ENCODE measurements at places on chromosomes 1 and 21.

- no peak for DNase-seq
These were observed 71.0 kb downstream of the SLC35F3 start for GRCh38 chr1:233975486-233975885.

- DNase-seq: no peak
These were observed 49.8 kb downstream of the GREM2 start for GRCh38 chr1:240562111-240562590.

DNA sequence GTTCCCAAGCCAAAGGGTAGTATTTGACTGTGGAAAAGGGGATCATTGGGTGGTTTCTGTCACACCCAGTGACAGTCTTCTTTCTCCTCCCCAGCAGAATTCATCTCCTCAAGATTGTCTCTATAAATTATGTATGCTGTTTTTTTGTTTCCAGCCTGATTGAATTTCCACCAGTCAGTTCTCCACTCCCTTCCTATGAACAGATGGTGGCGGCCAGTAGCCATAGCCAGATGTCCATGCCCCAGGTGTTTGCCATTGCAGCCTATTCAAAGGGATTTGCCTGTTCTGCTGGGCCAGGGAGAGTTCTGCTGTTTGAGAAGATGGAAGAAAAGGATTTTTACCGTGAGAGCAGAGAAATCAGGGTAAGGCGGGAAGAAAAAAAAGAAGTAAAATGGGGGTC, 12.9 kb downstream of the CFAP57 start:
- DNase-seq: no peak

DNA sequence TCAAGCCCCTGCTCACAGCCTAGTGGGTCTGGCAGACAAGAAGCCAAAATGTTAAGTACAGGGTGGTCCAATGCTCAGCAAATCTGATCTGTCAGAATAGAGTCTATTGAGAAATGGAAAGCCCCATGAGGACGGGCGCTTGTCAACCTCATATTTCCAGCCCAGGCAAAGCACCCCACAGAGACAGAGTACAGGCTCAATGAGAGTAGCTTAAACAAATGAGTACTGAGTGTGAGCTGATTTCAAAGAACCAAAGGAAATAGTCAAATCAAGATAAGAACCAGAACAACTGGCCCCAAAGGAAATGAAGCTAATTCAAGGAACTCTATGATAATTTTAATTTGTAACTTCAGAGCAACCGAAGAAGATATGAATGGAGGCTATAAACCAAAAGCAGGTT, 44.6 kb upstream of the SLC30A1 start:
- no peak for DNase-seq

DNA sequence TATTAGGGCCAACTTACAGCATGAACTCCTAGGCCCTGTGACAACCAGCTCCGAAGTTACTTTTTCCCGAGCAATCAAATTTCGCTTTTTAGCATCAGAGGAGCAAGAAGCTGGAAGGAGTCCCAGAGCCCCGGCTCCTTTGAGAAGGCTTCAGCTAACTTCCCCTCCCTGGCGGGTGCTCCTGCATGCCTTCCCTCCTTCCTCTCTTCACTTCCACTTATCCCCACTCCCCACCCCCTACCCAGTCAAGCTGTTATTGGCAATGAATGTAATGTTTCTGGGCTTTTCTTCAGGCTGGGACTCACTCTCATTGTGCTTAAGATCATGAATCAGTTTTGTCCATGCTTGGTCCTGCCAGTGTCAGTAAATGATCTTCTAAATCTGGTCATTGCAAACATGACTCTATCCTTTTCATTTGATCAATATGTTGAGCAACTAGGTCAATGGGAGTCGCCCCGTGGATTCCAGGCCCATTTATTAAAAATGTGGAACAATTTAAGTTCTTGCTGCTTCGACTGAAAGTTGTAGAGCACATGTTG, 94.5 kb upstream of the TSPAN2 start:
- DNase-seq: no peak

- no peak for DNase-seq
These were observed 5.8 kb downstream of the NAV1 start for GRCh38 chr1:201544710-201545109.

DNA sequence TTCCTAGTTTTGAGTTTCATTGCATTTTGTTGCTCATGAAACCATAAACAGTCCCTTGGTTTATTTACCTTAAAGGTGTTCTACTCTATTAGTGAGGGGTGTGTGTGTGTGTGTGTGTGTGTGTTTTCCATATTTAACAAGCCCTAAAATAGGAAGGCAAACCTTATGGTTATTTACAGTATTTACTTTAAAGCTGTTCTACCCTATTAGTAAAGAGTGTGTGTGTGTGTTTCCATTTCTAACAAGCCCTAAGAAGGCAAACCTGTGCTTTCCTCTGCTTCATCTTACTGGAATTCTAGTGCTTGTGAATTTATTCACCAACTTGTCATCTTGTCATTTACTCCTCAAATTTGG, 53.6 kb downstream of the CTTNBP2NL start:
- no peak for DNase-seq

GRCh38 chr21:33116676-33117075, 46.7 kb downstream of the OLIG1 start:
- DNase-seq: no peak

- no peak for DNase-seq
These were observed 2.2 kb upstream of the ANGPTL7 start for GRCh38 chr1:11187000-11187399.

GRCh38 chr21:16199539-16199938, 469.8 kb downstream of the USP25 start:
- no peak for DNase-seq

DNA sequence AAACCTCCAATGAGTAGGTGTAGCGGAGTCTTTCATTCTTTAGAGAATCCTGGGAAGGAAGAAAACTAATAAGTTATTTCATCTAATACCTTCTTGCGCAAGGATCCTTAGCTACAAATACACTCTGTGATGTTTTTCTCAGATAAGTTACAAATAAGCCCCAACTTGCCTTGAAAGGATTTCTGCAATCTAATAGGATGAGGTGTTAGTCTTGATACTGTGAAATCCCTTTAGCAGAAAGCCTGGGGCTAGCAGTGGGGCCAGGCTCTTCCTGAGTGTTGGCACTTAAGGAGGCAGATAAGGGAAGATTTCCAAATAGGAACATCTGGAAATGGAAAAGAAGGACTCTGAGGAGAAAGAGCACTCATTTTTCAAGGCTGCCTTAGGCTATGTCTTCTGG, 168.0 kb upstream of the DAB1 start:
- DNase-seq: no peak

- no peak for DNase-seq
These were observed 35.6 kb upstream of the MGST3 start for GRCh38 chr1:165595246-165595938.

GRCh38 chr1:233127157-233127556, 168.4 kb downstream of the PCNX2 start:
- no peak for DNase-seq

DNA sequence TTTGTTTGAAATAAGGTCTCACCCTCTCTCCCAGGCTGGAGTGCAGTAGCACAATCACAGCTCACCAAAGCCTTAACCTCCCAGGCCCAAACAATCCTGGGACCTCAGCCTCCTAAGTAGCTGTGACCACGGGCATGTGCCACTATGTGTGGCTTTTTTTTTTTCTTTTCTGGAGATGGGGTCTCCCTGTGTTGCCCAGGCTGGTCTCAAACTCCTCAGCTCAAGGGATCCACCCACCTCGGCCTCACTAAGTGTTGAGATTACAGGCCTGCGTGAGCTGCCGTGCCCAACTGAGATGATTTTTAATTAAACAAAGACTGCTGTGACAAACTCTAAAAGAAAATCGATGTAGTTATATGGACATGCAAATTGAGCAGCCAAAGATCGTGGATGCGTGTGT, 768.4 kb upstream of the ADGRL2 start:
- no peak for DNase-seq

DNA sequence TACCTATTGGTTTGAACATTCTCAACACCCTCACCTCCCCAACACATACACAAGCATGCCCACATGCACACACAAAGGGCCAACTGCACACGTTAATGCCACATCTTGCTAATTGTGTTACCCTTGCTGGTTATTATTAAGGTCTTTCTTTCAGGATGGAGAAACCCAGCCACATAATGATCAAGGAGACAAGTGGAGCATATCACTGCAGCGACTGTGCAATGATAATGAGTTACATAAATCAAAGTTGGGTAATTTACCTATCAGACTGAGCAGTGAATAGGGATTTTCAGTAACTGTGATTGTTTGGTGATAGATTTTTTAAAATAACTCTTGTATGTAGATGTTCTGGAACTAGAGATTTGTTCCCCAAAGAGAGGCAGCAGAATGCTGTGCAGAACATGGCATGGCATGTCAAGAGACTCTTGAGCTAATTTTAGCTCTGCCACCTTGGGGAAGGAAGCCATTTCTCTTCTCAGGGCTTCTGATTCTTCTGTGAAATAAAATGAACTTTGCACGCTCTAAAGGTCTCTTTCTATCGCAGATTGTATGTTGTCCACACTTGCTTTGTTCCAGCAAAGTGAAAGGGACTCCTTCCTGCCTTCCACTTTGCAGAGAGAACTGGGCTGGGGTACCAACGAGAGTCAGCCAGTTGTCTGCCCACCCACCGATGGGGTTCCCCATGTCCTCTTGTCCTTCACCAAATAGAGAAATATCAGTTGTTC, 126.0 kb upstream of the CAMK1G start:
- no peak for DNase-seq

- DNase-seq: no peak
These were observed 150.7 kb downstream of the DSCAM start for GRCh38 chr21:40696246-40696645.

- no peak for DNase-seq
These were observed 17.3 kb upstream of the TIPRL start for GRCh38 chr1:168161459-168161858.
